ENCODE measurements at places on chromosomes 12 and 14. TPM values are rescaled to one million over a fixed set of nuclear protein-coding genes. Genes with fewer than 3 reads are reported as not detected.
A peak's percentile ranks its signal among the peaks of the same experiment; 100 is the strongest.

Gene RHOJ
- 29.2 TPM for total RNA-seq

Gene FOXA1
- total RNA-seq: 30.5 TPM

DNA sequence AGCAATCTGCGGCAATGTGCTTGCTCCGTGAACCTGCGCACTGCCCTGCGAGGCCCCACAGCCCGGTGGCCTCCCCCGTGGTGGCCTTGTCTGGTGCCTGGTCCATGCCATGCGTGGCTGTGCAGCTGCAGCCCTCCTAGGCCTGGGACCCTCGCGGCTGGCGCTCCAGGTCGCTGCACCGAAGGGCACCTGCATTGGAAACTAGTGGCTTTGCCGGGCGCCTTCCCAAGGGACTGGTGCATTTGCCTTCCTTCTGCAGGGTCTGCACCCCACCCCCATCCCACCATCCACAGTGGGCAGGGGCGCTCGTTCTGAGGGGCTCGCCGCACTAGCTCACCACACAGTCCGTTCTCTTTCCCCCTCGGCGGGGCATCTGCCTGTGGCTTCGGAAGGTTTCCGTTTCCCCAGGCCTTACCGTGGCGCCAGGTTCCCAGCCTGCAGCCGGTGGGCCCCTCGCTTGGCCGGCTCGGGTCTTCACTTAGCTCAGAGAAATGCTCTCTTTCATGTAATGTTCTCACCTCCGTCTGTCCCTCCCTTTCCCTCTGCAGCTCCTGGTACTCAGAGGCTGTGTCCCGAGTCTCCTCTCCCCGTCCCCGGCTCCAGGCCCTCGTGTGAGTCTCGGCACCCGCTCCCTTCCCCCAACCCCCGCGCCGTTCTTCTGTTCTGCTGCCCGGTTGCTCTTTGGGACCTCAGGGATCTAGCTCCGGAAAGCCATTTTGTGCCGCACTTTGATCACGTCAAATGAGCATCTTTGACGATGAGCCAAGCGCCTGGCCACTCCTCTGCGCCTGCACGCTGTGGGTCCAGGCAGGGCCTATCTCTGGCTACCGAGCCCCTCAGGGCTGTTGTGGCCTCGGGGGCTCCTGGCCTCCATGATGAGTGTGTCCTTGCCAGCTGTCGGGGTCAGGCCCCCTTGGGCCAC lies 31.9 kb downstream of the JAG2 start:
- no peak for DNase-seq

DNA sequence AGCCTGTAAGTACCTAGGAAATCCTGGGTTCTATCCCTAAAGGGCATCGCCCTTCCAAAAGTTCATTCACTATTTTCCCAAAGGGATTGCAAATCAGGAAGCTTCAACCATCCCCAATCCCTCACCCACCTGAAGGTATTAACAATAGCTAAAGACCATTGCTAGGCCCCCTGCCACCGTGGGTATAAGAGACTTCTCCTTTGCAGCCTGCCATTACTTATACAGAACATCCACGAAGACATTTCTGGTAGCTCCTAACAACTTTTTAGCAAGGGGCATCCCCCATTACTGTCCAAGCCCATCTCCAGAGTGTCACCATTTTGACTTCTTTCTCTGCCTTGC lies 384 bp upstream of the SMUG1 start:
- no peak for DNase-seq

DNA sequence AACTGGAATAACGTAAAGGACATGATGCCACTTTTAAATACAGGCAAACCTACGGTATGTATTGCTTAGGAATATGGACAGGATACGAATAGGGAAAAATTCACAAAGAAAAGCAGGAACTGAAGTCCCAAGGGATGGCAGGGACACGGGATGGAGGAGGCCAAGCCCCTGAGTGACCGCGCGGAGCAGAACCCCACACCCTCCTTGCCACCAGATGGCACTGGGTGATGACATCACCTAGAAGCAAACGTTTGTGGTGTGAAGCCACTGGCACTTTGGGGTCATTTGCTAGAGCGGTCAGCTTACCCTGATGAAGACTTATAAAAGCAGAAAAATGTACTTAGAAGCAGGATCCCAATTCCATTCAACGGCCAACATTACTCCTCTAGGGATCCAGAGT lies 9.4 kb downstream of the DHX37 start:
- no peak for DNase-seq

- no peak for DNase-seq
Observed at GRCh38 chr12:82873951-82874350, 187.2 kb downstream of the TMTC2 start.

- DNase-seq: no peak
Observed at GRCh38 chr12:112977641-112978040, 678 bp upstream of the OAS2 start.

DNA sequence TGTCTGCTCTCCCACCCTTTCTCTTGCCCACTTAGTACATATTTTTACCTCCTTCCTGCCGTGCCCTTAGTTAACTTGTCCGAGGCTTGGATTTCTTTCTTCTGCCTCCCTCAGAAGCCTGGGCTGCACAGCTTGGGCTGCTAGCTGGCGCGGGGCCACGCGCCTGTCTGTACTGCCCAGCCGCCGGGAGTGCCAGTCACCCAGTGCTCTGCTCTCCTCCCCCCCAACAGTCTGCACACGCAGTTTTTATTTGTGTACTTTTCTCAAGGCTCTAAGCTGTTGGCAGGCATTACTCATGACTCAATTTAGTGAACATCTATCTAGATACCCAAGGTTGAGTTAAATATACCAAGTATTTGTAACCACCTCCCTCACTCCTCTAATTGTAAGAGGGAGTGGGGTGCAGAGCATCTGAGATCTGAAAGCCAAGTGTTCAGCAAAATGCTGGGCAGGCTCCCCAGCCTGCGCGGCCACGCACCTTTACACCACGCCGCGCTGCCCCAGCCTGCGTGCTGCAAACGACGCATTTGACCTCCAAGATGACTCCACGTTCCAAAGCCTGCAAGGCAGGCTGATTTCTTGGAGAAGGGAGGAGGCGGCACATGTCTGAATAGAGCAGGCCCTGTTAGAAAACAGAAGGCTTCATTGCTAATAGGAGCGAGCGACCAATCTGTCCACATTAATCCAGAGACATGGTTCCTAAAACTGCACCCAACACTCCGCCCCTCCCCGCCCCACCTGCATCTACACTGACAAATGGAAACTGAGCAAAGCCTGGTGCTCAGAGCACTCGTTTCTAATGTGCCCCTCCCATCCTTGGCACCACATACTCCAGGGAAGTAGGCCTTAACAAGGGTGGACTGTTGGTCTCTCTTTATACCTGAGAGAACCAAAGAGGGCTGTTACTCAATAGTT lies 18.2 kb upstream of the CACNA2D4 start:
- DNase-seq: peak; percentile 80

Gene CCDC197
- total RNA-seq: not detected

DNA sequence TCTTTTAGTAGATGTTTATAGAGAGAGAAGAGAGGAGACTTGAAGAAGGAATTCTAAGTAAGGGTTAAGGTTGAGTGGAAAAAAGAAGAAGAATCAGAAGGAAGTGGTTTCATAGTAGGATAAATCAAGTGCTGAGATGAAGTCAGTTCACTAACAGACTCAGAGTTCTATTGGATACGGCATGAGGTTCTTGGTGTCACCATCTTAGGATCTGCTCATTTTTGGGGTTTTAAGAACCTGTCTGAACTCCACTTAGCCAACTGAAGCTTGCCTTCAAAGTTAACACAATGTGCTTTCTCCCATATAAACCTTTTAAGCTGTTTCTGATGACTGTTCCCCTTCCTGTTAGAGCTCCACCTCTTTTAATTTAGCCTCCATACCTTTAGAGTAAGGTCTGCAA lies 152.6 kb downstream of the PRKCH start:
- no peak for DNase-seq

- DNase-seq: peak; percentile 97
Observed at GRCh38 chr14:100213956-100214769, 24.8 kb upstream of the YY1 start.

Gene PRH1
- total RNA-seq: 13.9 TPM

DNA sequence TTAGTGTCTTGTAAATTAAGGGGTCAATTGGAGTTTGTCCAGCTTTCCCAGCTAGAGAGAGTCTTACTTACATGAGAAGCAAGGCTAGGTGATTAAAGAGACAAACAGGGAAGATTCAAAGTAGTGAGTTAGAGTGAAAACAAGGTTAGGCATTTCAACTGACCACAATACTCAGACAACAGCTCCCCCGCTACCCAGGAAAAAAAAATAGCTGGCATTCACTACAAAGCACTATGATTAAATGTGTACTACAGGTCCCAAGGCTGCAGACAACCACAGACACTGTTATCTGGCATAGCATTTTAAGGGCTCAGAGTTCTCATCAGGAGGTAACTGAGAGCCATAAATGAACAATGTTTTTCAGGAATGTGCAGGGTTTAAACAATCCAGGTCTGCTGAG lies 680.9 kb downstream of the TMEM121 start:
- DNase-seq: no peak
